ENCODE measurements at places on chromosomes 16 and 17.

GRCh38 chr17:39979893-39980350 lies 685 bp upstream of the PSMD3 start:
- DNase-seq = no peak

DNA sequence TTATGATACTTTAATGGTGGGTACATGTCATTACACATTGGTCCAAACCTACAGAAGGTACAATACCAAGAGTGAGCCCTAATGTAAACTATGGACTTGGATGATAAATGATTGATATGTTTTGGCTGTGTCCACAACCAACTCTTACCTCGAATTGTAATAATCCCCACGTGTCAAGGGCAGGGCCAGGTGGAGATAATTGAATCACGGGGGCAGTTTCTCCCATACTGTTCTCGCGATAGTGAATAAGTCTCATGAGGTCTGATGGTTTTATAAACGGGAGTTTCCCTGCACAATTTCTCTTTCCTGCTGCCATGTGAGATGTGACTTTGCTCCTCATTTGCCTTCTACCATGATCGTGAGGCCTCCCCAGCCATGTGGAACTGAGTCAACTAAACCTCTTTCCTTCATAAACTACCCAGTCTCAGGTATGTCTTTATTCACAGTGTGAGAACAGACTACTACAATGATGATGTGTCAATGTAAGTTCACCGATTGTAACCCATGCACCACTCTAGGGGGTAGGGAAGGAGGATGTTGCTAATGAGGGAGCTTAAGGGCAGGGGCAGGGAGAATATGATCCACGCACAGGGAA lies 7.0 kb upstream of the METTL22 start:
- DNase-seq = no peak

- DNase-seq = peak; percentile 47
Observed at GRCh38 chr17:49997773-49998703, 3.0 kb upstream of the DLX3 start.

- DNase-seq = no peak
Observed at GRCh38 chr17:69779378-69780214, 295.4 kb upstream of the KCNJ16 start.

- DNase-seq = no peak
Observed at GRCh38 chr17:11561281-11561680, 37.0 kb upstream of the DNAH9 start.

DNA sequence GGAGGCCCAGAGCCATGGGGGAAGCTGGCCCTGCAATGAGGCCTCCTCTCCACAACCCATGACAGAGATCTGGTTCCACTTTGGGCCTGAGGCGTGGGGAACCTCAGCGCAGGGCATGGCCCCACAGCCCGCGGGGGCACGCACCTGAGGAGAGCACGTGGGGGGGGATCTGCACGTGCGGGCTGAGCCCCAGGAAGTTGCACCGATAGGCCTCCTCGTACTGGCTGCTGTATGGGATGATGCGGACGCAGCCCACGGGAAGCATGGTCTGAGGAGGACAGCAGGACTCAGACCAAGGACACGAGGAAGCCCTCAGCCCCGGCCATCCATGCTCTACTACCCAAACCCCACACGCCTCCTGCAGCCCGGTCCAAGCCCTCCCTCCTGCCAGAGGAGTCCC lies 10.1 kb upstream of the PLD6 start:
- no peak for DNase-seq

DNA sequence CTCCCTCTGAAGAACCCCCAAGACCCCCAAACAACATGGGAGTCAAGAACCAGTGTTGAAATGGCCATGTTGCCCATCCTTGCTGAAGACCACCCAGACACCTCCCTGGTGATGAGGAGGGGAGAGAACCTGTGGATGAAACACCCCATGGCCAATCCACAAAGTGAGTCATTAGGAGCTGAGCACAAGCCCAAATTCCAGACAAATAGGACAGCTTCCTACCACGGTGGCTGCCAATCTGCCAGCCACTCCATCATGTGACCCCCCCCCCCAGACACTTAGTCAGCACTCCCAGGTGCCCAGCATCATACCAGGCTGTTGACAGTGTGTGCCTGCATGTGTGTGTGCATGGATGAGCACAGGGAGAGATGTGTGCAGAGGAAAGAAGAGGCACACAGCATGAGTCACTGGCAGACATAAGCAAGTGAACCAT lies 26.4 kb upstream of the RPL38 start:
- DNase-seq = no peak

- DNase-seq = no peak
Observed at GRCh38 chr16:56401482-56401881, 23.9 kb downstream of the AMFR start.
